ENCODE measurements at places on chromosomes 1 and 21.

DNA sequence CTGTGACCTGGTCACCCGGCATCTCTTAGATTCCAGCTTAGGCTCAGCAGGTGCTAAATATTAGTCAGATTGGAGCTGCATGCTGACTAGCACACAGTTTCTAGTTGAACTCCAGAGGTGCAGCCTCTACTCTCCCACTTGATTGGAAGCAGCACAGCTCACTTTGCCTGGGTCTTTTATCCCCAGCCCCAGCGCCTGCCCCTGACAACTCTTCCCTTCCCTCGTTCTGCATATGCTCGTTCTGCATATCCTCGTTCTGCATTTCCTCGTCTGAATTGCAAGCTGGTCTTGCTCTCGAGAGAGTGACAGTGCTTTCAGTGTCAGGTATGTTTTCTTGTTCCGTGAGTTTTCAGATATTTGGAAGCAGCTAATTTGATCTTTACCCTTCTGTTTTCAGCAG is 11.7 kb downstream of the COL18A1 start:
- DNase-seq = no peak

DNA sequence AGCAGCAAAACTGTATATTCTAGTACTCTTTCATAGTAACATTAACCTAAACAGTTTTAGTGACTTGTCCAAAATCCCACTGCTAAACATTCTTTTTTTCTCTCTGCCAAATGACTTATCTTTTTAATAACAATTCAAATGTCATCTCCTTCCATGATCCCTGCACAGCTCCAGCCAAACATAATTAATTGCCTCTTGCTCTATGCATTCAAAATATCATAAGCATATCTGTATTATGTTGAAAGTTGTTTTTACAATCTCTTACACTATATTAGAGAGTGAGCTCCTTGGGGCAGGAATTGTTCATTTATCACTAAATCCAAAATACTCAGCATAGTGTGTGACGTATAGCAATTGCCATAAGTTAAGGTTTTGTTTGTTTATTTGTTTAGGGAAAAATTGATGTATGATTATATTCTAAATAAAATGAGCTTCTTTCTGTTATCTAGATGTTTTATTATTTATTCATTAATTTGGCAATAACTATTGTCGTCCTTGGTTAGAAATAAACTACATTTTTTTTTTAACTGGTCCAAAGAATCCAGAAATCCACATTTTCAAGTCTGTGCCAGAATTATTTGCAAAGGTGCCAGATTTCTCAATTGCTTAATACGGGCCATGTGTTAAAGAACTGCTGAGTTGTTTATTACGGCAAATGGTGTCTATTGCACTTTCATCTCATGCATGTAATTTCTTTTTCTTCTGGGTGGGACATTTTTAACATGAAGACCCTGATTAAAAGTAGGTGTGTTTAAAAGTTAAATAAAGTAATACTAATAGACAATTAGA is 577.2 kb upstream of the ZRANB2 start:
- DNase-seq = no peak

GRCh38 chr21:45836694-45837670 is 144.6 kb upstream of the COL6A1 start:
- DNase-seq = no peak

DNA sequence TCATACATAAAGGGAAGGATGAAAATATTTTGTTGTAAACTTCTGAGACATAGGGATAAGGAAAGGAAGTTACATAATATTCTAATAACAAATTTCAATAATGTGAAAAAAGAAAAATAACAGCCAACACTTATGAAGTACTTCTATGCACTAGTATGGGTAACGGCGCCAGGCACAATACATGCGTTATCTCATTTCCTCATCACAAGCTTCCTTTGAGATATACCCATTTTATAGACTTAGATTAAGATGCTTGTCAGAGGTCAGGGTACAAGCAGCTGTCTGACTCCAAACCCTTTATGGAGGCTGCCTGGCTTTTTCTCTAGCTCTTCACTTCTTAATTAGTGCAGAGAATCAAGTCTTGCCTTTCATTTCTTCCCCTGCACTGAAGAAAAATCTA is 41.3 kb downstream of the TCP10L start:
- no peak for DNase-seq

GRCh38 chr1:41379738-41380130 is 18.5 kb downstream of the FOXO6 start:
- no peak for DNase-seq

DNA sequence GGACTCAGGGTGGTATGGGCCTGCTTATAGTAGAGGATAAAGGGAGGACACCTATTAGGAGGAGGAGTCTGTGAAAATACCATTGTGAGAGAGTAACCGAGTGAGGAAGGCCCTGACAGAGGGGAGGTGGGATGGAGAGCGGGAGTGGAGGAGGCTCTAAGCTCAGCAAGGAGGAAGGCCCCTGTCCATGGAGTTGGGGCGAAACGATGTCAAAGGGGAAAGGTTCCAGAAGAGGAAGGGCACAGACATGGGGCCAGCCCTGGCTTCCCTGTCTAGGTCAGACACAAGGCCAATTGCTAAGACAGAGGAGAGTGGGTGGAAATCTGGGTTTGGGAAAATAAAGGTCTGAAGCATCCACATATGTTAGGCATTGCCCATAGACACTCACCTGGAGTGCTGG is 44.2 kb downstream of the ELK4 start:
- DNase-seq = no peak

- no peak for DNase-seq
Measured at GRCh38 chr1:41672173-41672572, 187.7 kb upstream of the EDN2 start.

DNA sequence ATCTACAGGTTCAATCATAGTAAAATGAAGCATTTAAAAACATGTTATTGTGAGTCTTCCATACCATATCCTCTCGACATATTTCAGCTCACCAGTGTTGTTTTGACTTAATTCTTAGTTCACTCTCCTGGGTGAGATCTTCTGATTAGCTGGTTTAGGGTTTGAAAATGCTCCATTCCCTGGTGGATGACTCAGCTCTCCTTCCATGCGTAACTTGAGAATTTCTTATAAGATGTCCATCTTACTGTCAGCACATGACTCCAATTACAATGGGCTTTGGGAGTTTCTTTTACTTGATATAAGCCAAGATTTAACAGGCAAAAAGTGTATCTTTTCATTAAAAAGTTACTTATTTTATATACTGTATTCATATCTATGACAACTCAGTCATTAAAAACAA is 476.5 kb downstream of the BRINP3 start:
- DNase-seq = no peak

GRCh38 chr1:63463248-63463647 is 59.8 kb downstream of the ITGB3BP start:
- DNase-seq = no peak

- no peak for DNase-seq
Measured at GRCh38 chr1:244388961-244389360, 62.7 kb downstream of the ADSS2 start.

- DNase-seq = peak; percentile 63
Measured at GRCh38 chr21:16309250-16309971, 579.6 kb downstream of the USP25 start.

DNA sequence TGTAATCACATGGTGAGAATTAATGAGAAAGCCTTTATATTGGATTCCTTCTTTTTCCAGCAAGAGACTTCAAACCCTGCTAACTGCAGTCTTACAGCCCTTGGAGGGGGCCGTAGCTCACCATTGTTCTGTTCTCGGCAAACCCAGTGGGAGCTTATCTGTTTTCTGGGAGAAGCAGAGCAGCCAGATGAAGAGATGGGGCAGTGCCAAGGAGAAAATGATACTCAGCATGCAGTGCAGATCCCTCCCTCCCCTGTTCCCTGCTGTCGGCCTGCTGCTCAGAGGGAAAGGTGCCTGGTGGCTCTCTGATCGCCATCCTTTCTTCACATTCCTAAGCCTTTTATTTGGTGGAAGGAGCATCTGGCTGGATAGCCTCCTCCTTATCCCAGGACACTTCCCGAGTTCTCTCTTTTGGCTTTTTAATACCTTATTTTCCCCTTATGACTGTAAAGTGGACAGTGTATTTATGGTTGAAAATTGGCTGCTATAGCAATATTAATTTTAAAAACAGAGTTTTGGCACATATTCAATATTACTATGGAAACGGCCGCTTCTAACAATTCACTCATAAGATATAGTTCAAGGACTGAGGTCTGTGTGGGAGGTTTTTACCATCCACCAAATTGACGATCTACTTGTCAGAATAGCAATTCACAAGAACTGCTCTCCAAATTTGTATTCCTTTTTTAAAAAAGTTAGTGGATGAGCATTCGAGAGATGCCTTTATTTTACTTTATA is 203.4 kb downstream of the CRB1 start:
- DNase-seq = no peak

GRCh38 chr1:34470401-34470800 is 284.4 kb upstream of the GJB5 start:
- no peak for DNase-seq

DNA sequence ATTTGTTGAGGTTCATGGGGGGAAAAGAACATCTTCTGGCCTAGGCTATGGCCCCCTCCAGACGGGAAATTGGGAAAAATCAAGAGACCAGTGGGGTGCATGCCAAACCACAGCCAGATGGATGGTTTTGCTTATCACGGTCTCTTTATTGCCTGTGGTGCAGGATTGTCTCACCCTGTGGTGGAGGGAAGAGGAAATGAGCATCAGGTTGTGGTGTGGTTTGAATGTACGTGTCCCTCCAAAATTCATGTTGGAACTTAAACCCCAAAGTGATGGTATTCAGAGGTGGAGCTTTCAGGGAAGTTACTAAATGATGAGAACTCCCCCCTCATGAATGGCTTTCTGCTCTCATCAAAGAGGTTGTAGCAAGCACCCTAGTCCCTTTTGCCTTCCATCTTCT is 525.7 kb downstream of the NPHP4 start:
- no peak for DNase-seq

- no peak for DNase-seq
Measured at GRCh38 chr1:2583871-2584351, 2.7 kb upstream of the PRXL2B start.

DNA sequence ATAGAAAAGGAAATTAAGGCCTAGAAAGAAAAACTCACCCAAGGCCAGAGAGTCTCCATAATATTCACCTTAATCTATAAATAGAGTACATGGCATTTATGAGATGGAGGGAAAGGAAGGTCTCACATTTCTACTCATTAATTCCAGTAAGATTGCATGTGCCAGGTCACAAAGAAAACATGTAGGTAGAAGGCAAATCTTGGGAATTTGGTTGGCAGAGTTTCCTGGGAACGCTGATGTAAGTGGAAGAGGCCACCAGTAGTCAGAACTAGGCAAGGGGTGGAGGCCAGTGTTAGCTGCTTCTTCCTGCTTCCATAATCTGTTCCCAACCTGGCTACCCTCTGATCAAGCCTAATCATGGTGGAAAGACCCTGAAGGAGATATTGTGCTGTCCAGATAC is 29.2 kb upstream of the PGBD5 start:
- no peak for DNase-seq

GRCh38 chr1:68293609-68294366 is 61.5 kb upstream of the WLS start:
- peak; percentile 70 for DNase-seq

DNA sequence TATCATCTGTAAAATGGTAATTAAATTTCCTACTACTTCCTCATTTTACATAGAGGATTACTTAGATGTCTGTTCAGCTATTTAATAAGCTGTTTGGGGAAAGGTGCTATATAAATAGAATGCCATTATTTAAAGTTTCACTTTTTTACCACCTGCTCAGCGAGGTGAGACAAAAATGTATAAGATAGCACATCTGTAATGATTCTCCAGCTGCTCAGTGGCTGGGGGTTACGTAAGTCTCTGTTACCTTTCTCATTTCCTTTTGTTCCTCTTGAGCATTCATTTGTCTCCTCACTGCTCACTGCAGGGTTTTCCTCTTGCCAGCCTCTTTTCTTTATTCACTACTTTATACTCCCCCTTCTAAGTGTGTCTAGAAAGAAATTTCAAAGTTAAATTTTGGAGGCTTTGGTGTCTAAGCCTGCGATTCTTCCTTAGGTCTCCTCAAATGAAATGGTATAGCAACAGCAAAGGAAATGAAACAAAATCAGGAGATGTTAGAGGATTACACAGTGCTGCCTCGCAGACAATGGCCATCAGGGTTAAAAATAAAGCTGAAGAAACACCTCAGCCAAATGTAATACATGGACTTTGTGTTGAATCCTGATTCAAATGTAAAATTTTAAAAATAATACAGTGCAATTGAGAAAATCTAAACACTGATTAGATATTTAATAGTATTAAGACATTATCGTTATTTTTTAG is 6.8 kb downstream of the RGS8 start:
- DNase-seq = no peak

Measured in smooth muscle cell of the brain vasculature (primary cell).